ENCODE measurements at places on chromosomes 13 and 19.

- no peak for DNase-seq
Observed at GRCh38 chr19:16462757-16463250, 9.0 kb downstream of the EPS15L1 start.

- no peak for DNase-seq
Observed at GRCh38 chr13:91540158-91540736, 141.8 kb downstream of the GPC5 start.

DNA sequence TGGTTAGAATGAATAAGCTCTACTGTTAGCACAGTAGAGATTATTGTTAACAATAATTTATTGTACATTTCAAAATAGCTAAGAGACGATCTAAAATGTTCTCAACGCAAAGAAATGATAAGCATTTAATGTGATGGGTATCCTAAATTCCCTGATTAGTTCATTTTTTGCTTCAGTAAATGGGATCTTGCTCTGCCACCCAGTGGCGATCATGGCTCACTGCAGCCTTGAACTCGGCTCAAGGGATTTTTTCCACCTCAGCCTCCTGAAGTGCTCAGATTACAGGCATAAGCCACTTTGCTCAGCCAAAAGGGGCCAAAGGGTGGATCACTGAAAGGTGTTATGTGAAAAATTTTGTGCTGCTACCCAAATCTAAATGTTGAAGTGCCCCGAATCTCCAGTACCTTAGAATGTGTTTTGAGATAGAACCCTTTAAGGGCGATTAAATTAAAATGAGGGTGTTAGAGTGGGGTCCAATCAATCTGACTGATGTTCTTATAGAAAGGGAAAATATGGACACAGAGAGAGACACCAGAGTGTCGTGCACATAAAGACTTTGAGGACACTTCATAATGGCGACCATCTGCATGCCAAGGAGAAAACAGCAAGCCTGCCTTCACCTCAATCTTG lies 31.5 kb upstream of the ZNF766 start:
- peak; percentile 34 for DNase-seq

DNA sequence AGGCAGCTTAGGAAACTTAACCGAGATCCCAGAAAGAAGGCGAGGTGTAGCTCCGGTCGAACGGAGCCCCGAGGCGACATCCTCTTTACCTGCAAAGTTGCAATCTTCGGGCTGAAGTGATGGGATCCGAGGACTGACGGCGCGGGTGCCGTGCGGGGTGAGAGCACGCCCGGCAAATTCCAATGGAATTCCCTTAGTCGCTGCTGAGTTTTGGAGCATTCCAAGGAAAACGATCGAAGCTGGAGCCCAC lies 141 bp downstream of the TRPC4 start:
- DNase-seq, result no peak

DNA sequence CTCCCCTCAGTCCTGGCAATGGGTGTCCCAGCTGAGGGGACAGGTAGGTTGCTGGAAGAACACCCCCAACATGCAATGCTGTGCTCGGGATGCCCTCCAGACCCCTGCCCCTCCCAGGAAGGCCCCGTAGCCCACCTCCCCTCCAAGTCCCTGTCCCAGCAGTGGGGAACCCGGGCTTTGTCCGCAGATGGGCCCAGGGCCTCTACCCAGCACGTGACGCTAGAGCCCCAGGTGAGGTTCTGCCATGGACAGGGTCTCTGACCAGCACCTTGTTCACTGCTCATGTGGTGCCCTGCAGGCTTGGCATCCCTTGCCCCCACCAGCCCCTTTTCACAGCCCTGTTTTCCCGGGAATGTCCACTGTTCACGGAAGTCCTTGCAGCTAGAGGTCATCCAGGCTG lies 220.0 kb upstream of the SGCG start:
- no peak for DNase-seq

DNA sequence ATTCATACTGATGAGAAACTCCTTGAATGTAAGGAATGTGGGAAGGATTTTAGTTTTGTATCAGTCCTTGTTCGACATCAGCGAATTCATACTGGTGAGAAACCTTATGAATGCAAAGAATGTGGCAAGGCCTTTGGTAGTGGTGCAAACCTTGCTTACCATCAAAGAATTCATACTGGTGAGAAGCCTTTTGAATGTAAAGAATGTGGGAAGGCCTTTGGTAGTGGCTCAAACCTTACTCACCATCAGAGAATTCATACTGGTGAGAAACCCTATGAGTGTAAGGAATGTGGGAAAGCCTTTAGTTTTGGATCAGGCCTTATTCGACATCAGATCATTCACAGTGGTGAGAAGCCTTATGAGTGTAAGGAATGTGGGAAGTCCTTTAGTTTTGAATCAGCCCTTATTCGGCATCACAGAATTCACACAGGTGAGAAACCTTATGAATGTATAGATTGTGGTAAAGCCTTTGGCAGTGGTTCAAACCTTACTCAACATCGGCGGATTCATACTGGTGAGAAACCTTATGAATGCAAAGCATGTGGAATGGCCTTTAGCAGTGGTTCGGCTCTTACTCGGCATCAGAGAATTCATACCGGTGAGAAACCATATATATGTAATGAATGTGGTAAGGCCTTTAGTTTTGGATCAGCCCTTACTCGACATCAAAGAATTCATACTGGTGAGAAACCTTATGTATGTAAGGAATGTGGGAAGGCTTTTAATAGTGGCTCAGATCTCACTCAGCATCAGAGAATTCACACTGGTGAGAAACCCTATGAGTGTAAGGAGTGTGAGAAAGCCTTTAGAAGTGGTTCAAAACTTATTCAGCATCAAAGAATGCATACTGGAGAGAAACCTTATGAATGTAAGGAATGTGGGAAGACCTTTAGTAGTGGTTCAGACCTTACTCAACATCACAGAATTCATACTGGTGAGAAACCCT lies 26.6 kb downstream of the ZNF345 start:
- no peak for DNase-seq

GRCh38 chr13:22487932-22488331 lies 692.8 kb upstream of the SGCG start:
- DNase-seq, result no peak

GRCh38 chr19:27777242-27777641 lies 1435.7 kb downstream of the UQCRFS1 start:
- no peak for DNase-seq

- no peak for DNase-seq
Observed at GRCh38 chr19:29277102-29277501, 64.2 kb upstream of the UQCRFS1 start.

GRCh38 chr19:55101261-55101660 lies 16.2 kb downstream of the PPP1R12C start:
- no peak for DNase-seq

GRCh38 chr13:73870036-73870741 lies 264.0 kb downstream of the KLF12 start:
- DNase-seq, result no peak

DNA sequence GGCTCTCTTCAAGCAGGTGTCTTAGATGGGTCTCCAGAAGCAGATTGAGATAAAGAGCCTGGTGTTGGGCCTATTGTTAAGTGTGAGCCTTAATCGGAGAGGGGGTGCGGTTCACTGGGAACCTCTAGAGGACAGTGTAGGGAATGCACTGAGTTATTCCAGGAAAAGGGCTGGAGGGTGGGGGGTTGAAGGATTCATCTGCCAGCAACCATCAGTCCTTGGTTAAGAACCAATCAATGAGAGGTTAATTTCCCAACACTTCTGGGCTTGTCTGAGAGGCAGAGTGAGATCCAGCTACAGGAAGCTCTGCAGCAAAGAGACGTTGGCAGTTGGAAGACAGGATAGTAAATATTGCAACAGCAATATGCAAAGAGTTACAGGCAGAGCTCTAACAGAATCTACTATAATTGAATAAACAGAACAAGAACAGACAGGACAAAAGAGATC lies 28.7 kb downstream of the CYP4F2 start:
- no peak for DNase-seq

GRCh38 chr19:56848166-56848565 lies 7.6 kb upstream of the PEG3 start:
- DNase-seq, result no peak

GRCh38 chr19:843180-843835 lies 2.5 kb downstream of the PRTN3 start:
- no peak for DNase-seq

DNA sequence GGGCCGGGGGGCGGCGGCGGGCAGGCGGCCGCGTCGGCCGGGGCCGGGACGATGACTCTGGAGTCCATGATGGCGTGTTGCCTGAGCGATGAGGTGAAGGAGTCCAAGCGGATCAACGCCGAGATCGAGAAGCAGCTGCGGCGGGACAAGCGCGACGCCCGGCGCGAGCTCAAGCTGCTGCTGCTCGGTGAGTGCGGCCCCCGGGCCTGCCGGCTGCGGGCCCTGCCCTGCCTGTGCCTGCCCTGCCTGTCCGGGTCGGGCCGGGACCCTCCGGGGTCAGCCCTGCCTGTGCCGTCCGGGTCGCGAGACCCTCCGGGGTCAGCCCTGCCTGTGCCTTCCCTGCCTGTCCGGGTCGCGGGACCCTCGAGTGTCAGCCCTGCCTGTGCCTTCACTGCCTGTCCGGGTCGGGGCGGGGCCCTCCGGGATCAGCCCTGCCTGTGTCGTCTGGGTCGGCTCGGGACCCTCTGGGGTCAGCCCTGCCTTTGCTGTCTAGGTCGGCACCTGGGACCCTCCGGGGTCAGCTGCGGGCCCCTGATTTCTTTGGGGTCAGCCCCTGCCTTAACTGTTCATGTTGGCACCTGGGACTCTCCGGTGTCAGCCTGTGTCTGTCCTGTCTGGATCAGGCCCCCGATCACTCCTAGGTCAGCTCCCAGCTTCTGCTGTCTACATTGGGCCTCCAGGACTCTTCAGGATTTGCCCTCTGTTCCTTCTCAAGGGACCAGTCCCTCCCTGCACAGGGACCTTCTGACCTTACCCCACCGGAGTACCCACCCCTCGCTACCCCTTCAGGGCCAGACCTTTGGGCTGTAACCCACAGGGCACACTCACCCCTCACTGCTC lies 659 bp downstream of the GNA11 start:
- no peak for DNase-seq

GRCh38 chr19:46955813-46956371 lies 63.7 kb upstream of the NPAS1 start:
- no peak for DNase-seq

DNA sequence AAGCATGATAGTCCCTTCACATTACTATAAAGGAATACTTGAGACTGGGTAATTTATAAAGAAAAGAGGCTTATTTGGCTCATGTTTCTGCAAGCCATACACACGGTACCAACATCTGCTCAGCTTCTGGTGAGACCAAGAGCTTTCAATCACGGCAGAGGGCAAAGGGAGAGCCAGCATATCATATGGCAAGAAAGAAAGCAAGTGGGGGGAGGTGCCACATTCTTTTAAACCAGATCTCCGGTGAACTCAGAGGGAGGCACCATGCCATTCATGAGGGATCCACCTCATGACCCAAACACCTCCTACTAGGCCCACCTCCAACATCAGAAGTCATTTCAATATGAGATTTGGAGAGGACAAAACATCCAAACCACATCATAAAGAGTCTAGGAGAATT lies 20.3 kb downstream of the XPO4 start:
- no peak for DNase-seq
